Naive thymus-derived CD4-positive, alpha-beta T cell (primary cell): ENCODE measurements at places on chromosomes 1 and 21. TPM values are rescaled to one million over a fixed set of nuclear protein-coding genes. Genes with fewer than 3 reads are reported as not detected.

GRCh38 chr1:109782514-109782913 lies 18.8 kb upstream of the EPS8L3 start:
- H3K27ac ChIP-seq = no peak overlapping the region
- no peaks in the 10 kb centered on the region for H3K27me3 ChIP-seq
- H3K4me1 ChIP-seq = no peaks in the 10 kb centered on the region
- H3K36me3 ChIP-seq = no peaks in the 10 kb centered on the region

DNA sequence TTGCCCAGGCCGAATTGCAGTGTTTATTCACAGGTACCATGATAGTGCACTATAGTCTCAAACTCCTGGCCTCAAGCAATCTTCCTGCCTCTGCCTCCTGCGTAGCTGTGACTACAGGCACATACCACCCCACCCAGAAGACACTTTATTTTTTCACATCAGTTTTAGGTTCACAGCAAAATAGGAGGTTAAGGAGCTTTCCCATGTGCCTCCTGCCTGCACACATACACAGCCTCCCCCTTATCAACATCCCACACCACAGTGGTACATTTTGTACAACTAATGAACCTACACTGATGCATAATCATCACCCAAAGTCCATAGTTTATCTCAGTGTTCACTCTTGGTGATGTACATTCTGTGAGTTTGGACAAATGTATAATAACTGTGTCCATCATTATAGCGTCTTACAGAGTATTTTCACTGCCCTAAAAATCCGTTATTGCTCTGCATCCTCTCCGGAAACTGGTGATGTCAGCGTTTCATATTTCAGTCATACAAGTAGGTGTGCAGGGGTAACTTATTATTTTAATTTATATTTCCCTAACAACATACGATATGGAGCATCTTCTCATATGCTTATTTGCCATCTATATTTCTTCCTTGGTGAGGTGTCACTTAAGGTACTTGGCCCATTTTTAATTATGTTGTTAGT lies 23.2 kb downstream of the OR13G1 start:
- no peak for DNase-seq
- H3K27ac ChIP-seq = no peak overlapping the region
- H3K4me3 ChIP-seq = no peak overlapping the region
- H3K4me1 ChIP-seq = no peaks in the 10 kb centered on the region

DNA sequence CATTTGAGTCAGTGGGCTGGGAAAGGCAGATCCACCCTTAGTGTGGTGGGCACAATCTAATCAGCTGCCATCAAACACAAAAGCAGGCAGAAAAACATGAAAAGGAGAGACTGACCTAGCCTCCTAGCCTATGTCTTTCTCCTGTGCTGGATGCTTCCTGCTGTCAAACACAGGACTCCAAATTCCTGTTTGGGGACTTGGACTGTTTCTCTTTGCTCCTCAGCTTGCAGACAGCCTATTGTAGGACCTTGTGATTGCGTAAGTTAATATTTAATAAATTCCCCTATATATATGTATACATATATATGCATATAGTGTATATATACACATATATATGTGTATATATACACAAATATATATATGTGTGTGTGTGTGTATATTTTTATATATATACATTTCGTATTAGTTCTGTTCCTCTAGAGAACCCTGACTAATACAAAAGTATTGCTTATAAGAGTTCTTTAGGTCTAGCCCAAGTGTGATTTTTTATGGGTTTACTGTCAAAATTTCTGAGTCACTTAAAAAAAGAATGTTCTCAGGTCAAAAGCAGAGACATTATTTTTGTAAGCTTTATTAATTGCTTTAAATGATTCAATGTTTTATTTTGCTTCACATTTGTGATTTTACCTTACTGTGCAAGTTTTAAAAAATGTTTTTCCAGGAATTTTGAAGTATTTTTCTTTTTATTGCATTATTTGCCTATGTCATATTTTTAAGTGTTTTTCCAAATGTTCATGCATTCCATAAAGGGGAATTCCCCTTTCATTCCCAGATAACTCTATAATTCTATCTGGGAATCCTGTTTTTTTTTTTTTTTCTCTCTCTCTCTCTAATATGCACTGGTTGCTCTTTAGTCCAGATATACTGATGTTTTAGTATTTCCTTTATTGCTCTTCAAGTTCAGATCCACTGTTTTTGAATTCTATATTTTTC lies 92.1 kb upstream of the ADAMTS5 start:
- H3K27me3 ChIP-seq = no peaks in the 10 kb centered on the region
- H3K4me1 ChIP-seq = no peaks in the 10 kb centered on the region
- H3K4me3 ChIP-seq = no peak overlapping the region
- no peak for DNase-seq
- H3K36me3 ChIP-seq = no peaks in the 10 kb centered on the region
- no peak overlapping the region for H3K27ac ChIP-seq

- H3K36me3 ChIP-seq = peaks cover 61% of the 10 kb centered on the region
- peaks cover 8% of the 10 kb centered on the region for H3K4me1 ChIP-seq
- H3K27ac ChIP-seq = no peak overlapping the region
- H3K4me3 ChIP-seq = no peak overlapping the region
- no peaks in the 10 kb centered on the region for H3K27me3 ChIP-seq
These were observed 4.1 kb downstream of the EIF2D start for GRCh38 chr1:206608108-206608698.

GRCh38 chr1:110547017-110547416 lies 28.0 kb upstream of the KCNA10 start:
- no peaks in the 10 kb centered on the region for H3K36me3 ChIP-seq
- no peak overlapping the region for H3K27ac ChIP-seq
- H3K27me3 ChIP-seq = no peaks in the 10 kb centered on the region
- no peak overlapping the region for H3K4me3 ChIP-seq
- no peak for DNase-seq

GRCh38 chr1:3402258-3403010 lies 52.0 kb upstream of the ARHGEF16 start:
- no peaks in the 10 kb centered on the region for H3K36me3 ChIP-seq
- H3K4me1 ChIP-seq = no peaks in the 10 kb centered on the region
- H3K27me3 ChIP-seq = no peaks in the 10 kb centered on the region
- no peak for DNase-seq

DNA sequence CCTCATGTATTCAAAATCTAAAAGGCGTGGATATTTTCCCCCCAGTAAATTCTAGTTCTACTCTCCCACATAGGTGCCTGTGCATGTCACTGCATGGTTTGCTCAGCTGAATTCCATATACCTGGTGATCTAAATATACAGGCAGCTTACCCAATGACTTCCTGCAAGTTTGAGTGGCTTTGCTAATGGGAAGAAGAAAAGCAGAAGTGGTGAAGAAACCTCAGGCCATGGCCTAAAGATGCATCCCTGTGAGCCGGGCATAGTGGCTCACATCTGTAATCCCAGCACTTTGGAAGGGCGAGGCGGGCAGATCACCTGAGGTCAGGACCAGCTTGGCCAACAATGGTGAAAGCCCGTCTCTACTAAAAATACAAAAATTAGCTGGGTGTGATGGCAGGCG lies 11.5 kb downstream of the SLC44A3 start:
- no peak for DNase-seq
- H3K27ac ChIP-seq = no peak overlapping the region
- no peaks in the 10 kb centered on the region for H3K27me3 ChIP-seq
- no peak overlapping the region for H3K4me3 ChIP-seq

- H3K4me1 ChIP-seq = peaks cover 15% of the 10 kb centered on the region
- H3K27ac ChIP-seq = no peak overlapping the region
- no peak for DNase-seq
These were observed 22.8 kb upstream of the LAPTM5 start for GRCh38 chr1:30780409-30780808.

DNA sequence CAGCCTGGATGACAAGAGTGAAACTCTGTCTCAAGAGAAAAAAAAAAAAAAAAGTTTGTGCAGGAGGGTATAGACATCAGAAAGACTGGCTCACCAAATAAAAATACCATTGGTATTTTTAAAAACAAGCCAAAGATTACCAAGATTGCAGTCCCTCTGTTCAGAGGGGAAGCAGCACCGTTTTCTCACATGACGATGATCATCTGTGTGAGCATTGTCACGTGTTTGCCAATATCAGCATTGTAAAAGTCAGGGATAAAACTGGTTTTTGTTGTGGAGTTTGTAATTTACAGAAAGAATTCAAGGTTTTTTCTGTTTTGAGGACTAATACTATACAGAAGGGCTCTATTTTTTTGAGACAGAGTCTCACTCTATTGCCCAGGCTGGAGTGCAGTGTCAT lies 26.5 kb downstream of the ZNF362 start:
- no peaks in the 10 kb centered on the region for H3K4me1 ChIP-seq
- H3K27me3 ChIP-seq = no peaks in the 10 kb centered on the region
- DNase-seq = no peak
- H3K36me3 ChIP-seq = peaks cover 60% of the 10 kb centered on the region
- no peak overlapping the region for H3K27ac ChIP-seq

DNA sequence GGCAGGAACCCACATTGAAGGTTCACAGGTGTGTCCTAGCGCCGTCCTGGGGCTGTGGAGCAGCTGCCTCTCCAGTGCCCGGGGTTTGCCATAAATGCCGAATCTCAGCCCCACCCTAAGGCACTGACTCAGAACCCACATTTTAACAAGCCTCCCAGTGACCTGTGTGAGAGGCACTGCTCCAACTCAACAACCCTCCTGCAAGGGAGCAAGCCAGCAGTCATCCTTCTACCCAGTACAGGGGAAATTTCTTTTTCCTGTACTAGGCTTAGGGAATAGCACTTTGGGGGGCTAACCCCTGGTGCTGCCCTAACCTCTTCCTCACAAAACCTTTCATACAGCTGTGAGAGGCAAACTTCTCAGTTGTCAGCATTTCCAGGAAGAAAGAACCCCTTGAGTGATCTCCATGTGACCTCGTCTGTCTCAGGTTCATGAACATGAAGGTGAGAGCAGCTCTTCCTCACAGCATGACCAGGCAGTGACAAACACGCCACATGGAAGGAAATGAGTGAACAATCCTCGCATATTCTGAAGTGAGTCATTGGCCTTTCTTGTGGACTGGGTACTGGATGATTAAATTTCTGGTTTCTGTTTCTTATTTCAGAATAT lies 11.4 kb upstream of the BCAR3 start:
- H3K36me3 ChIP-seq = no peaks in the 10 kb centered on the region
- H3K27ac ChIP-seq = no peak overlapping the region
- H3K4me3 ChIP-seq = no peak overlapping the region

- DNase-seq = no peak
- H3K27me3 ChIP-seq = no peaks in the 10 kb centered on the region
- H3K36me3 ChIP-seq = no peaks in the 10 kb centered on the region
- no peak overlapping the region for H3K27ac ChIP-seq
These were observed 3.7 kb upstream of the TRIM62 start for GRCh38 chr1:33185541-33185940.

- H3K27me3 ChIP-seq = no peaks in the 10 kb centered on the region
- no peak overlapping the region for H3K4me3 ChIP-seq
- no peak for DNase-seq
These were observed 111.9 kb downstream of the CACNA1E start for GRCh38 chr1:181595234-181595633.

- no peaks in the 10 kb centered on the region for H3K27me3 ChIP-seq
- DNase-seq = no peak
- H3K4me1 ChIP-seq = no peaks in the 10 kb centered on the region
These were observed 172.4 kb downstream of the USH2A start for GRCh38 chr1:216250861-216251260.

DNA sequence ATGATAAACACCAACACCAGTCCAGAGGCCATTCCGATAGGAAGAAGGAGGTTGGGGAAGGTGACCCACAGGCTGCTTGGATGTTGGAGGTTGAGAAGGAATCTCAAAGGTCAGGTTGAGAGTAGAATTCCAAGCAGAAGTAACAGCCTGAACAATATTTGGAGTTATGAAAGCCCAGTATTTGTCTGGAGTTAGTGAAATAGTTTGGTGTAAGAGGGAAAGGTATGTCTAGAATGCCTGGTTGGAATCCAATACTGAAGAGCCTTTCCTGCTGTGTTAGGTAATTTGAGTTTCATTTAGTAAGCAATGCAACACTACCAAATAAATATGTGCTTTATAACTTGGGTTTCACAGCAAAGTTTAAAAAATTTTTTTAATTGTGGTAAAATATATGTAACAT lies 70.5 kb upstream of the MCOLN3 start:
- no peaks in the 10 kb centered on the region for H3K36me3 ChIP-seq
- no peaks in the 10 kb centered on the region for H3K4me1 ChIP-seq
- DNase-seq = no peak
- H3K4me3 ChIP-seq = no peak overlapping the region
- H3K27ac ChIP-seq = no peak overlapping the region
- H3K27me3 ChIP-seq = no peaks in the 10 kb centered on the region

- no peak overlapping the region for H3K27ac ChIP-seq
- no peaks in the 10 kb centered on the region for H3K36me3 ChIP-seq
- H3K4me3 ChIP-seq = no peak overlapping the region
- no peaks in the 10 kb centered on the region for H3K4me1 ChIP-seq
- H3K27me3 ChIP-seq = no peaks in the 10 kb centered on the region
These were observed 155.9 kb downstream of the ZNF281 start for GRCh38 chr1:200253774-200254495.

DNA sequence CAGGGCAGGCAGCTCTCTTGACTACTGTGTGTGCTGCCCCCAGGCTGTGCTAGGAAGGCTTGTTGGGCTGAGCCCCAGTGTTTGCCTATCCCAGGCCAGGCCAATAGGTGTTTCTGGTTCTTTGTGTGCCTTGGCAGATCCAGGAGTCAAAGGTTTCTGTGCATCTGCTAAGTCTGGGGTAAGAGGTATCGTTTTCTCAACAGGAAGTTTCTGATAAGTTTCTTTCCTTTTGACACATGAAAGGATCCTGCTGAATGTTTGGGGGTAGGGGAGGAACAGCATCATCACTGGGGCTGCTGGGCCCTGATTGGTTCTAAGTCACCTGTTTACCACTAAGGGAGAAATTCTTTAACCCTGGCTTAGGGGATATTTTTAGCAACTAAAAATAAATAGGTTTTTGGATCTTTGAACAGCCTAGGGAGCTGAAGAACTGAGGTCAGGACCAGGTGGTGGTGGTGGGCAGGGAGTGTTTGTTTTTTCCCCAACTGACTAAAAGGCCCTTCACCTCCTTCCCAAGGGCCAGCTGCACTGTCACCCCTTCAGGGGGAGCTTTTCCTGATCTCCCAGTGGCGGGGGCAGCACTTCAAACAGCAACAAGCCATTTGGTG lies 85.1 kb downstream of the KCNN3 start:
- no peaks in the 10 kb centered on the region for H3K27me3 ChIP-seq
- H3K4me3 ChIP-seq = peak overlapping the region; percentile 16
- peak; percentile 87 for DNase-seq

DNA sequence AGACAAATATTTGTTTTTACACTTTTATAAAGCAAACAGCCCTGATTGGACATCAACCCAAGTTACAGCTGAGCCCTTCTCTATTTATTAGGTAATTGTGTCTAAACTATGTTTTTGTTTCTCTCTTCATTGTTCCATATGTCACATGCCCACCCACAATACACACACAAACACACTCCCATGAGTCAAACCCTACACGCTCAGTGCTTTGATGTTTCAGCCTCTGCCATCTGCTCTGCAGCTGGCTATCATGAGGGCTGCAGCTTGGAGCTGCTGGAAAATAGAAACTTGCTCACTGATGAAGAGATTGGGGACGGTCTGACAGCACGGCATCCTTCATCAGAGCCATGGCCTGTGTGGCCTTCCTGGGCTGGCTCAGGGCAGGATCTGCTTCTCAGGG lies 41.7 kb downstream of the PSMG1 start:
- no peaks in the 10 kb centered on the region for H3K27me3 ChIP-seq
- H3K4me1 ChIP-seq = no peaks in the 10 kb centered on the region
- DNase-seq = no peak
- H3K36me3 ChIP-seq = no peaks in the 10 kb centered on the region

Gene PLA2G2C
- not detected for polyA plus RNA-seq

Gene MRPS21
- polyA plus RNA-seq = 92.9 TPM

Gene POFUT2
- 3.8 TPM for polyA plus RNA-seq

Gene CHRM3
- polyA plus RNA-seq = 0.67 TPM

Gene CFAP74
- not detected for polyA plus RNA-seq

Gene OVAAL
- polyA plus RNA-seq = not detected

Gene BMP8B
- polyA plus RNA-seq = 0.09 TPM

Gene LHX8
- polyA plus RNA-seq = not detected
